Activated T-helper 1 cell treated with Interleukin-2 at 50 U/mL for 16 hours (primary cell): ENCODE measurements at places on chromosomes 4 and X.

GRCh38 chrX:50456712-50457484 is 13.7 kb downstream of the DGKK start:
- DNase-seq = no peak

- no peak for DNase-seq
Observed at GRCh38 chr4:42610941-42611340, 46.0 kb downstream of the ATP8A1 start.

DNA sequence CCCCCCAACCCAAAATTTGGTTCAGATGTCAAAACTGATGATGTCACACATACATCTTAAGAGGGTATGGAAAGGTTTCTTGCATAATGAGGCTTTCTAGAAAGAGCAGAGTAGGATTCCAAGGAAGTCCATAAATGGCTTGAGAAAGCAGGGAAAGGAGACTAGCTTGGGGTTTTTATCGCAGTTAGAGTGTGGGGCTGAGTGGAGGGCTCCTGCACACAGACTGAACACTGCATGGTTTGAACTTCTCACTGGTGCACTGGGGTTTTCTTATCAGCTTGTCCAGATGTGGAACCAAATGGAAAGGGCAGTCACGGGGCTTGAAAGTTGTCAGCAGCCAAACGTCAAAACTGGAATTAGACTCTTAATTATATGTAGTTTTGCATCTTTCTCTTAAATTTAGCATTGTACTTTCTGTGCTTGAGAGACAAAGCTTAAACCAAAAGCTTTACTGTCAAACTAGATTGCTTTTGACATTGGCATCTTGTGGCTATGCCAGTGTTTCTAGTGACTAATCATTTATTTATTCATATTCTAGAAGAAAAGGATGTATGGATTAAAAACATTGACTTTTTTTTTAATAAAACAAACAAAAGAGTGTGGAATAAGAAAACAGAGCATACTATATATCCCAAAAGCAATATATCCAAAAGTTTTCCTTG is 78.3 kb upstream of the STIM2 start:
- no peak for DNase-seq

DNA sequence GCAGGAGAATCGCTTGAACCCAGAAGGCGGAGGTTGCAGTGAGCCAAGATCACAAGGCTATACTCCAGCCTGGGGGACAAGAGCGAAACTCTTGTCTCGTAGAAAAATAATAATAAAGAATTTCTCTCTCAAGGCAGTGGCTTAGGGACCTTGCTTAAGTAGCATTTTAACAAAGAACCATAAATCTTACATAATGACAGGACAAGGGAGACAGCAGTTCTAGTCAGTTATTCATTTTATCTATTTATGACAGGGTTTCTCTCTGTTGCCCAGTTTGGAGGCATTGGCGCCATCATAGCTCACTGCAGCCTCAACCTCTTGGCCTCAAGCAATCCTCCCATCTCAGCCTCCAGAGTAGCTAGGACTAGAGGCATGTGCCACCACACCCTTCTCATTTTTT is 31.9 kb upstream of the NOCT start:
- no peak for DNase-seq

DNA sequence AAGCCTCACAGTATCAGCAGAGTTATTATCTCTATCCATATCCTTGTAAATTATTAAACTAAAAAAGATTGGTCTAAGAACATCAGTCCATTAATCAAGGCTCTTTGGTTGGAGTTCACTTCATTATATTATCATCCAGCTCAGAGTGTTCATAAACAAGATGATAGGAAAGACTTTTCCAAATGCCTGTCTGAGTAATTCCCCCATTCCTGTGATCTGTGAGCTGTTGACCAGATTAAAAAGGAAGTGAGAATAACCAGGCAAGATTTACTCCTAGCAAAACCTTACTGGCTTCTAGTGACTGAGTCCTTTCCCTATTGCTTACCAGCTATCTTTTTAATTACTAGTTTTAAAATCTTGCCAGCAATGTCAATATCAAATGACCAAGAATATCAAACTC is 14.9 kb downstream of the PKD2 start:
- no peak for DNase-seq

DNA sequence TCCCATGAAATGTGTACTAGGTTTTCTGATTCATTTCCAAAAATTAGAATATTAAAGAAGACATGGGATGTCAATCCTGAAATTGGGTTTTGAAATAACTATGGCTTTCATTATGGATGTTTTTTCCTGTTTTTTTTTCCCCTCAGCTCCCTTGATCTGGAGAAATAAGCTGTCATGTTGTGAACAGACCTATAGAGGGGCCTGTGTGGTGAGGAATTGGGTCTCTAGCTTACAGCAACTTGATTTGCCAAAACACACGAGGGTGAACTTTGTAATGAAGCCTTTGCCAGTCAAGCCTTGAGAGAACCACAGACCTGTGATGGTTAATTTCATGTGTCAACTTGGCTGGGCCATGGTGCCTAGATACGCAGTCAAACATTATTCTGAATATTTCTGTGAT is 2413.6 kb downstream of the PCDH7 start:
- DNase-seq = no peak

- no peak for DNase-seq
Observed at GRCh38 chr4:992297-993110, 700 bp downstream of the SLC26A1 start.

- no peak for DNase-seq
Observed at GRCh38 chr4:55904576-55904975, 44.2 kb upstream of the CEP135 start.

- no peak for DNase-seq
Observed at GRCh38 chr4:102599886-102600285, 98.7 kb downstream of the NFKB1 start.

GRCh38 chr4:182863501-182863900 is 53.7 kb downstream of the DCTD start:
- DNase-seq = no peak

DNA sequence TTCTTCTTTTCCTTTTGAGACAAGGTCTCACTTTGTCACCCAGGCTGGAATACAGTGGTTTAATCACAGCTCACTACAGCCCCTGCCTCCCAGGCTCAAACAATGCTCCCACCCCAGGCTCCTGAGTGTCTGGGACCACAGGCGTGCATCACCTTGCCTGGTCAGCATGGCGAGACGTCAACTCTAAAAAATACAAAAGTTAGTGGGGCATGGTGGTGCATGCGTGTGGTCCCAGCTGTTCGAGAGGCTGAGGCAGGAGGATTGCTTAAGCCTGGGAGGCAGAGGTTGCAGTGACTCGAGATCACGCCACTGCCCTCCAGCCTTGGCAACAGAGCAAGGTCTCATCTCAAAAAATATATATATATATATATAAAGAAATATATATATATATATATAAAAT is 242.4 kb downstream of the SHOX start:
- no peak for DNase-seq

DNA sequence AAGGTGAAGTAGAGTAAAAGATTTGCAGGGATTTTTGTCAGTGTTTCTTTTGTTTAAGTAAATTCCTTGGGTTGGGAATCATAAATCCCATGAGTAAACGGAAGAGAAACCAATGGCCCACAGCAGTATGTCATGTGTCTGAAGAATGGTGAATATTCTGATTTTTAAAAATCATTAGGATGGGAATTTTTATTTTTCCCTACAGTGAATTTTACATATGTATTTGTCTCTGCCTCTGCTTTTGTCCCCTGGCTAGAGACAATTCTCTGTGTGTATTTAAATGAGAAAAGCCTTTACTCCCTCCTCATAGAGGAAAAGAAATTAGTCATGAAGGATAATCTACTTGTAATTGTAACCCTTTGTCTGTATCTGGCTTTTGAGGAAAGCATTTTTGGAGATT is 152.1 kb downstream of the THOC2 start:
- DNase-seq = no peak

- no peak for DNase-seq
Observed at GRCh38 chrX:41045960-41046567, 39.2 kb upstream of the USP9X start.

DNA sequence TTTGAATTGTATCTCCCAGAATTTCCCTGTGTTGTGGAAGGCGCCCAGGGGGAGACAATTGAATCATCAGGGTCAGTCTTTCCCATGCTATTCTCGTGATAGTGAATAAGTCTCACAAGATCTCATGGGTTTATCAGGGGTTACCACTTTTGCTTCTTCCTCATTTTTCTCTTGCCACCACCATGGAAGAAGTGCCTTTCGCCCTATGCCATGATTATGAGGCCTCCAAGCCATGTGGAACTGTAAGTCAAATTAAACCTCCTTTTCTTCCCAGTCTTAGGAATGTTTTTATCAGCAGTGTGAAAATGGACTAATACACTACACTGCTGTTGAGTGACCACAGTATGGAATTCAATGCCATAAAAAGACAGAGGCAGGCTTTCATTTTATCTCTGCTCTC is 12.2 kb downstream of the CENPC start:
- DNase-seq = no peak

DNA sequence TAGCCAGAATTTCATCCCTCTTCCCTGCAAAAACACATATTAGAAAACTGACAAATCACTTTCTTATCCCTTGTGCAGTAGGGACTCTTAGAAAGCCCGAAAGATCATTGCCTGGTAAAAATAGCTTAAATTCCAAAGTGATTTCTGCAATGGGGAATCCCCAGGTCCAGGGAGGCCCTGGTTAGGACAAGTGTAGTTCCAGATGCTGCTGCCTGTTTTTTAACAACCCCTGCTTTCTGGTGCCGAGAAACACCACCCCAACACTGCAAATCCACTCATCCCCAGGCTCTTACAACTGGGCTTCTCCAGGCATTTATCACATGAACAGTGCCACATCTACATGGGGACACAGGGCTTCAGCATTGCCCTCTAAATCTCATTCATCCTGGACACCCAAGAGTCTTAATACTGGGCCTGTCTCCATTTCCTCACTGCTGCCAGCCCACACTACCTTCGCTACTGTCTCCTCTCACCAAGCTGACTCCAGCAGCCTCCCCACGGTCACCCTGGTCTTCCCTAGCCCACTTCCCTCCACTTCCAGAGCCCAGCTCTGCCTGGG is 112.2 kb upstream of the PSAPL1 start:
- DNase-seq = no peak

GRCh38 chr4:124540014-124540413 is 172.5 kb downstream of the ANKRD50 start:
- DNase-seq = no peak

GRCh38 chrX:39725928-39726619 is 371.7 kb downstream of the BCOR start:
- DNase-seq = no peak

DNA sequence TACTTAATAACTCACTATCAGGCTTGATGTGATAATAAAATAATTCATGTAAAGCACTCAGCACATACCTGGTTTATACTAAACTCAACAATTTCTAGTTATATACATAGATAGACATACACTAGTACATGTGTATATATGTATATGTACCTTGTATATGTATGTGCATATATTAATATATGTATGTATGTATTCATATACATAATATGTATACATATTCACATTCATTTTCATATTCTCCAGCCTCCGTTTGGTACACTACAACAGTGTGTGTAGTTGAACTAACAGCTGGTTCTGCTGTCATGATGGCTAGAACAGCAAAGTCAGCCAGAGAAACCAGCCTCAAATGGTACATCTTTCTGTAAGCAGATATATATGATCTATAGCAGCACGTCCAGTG is 670.1 kb downstream of the RPA4 start:
- DNase-seq = no peak

GRCh38 chr4:182823576-182823975 is 93.6 kb downstream of the DCTD start:
- DNase-seq = no peak

- no peak for DNase-seq
Observed at GRCh38 chr4:185322803-185323202, 72.9 kb downstream of the LRP2BP start.

GRCh38 chrX:37701588-37701987 is 16.0 kb downstream of the XK start:
- DNase-seq = no peak

DNA sequence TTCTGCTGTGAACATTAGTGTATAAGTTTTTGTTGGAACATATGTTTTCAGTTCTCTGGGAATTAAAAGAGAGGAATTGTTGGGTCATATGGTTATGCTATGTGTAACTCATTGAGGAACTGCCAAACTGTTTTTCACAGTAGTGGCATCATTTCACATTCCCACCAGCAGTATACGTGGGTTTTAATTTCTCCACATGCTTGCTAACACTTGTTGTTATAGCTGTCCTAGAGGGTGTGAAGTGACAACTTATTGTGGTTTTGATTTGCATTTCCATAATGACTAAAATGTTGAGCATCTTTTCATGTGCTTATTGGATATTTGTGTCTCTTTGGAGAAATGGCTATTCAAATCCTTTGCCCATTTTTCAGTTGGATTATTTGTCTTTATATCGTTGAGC is 13.7 kb downstream of the APELA start:
- no peak for DNase-seq

- no peak for DNase-seq
Observed at GRCh38 chr4:168933423-168933822, 76.6 kb downstream of the CBR4 start.

DNA sequence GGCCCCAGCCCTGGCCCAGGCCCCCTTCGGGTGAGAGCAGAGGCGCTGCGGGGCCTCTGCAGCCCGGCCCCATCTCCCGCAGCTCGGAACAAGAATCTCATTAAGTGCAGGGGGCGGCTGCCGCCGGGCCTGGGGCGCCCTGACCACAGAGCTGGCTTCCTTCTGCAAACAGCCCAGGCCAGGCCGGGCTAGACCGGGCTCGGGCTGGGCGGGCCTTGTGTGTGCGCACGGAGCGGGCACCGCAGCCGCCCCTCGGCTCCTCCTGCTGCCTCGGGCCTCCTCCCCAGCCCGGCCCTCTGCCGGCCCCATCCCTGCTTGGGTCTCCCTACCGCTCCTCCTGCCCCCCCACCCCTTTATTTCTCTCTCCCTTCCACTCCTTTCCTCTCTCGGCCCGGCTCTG is 83.3 kb downstream of the EFNB1 start:
- DNase-seq = no peak

GRCh38 chr4:105197777-105198176 is 51.1 kb downstream of the TET2 start:
- DNase-seq = no peak

DNA sequence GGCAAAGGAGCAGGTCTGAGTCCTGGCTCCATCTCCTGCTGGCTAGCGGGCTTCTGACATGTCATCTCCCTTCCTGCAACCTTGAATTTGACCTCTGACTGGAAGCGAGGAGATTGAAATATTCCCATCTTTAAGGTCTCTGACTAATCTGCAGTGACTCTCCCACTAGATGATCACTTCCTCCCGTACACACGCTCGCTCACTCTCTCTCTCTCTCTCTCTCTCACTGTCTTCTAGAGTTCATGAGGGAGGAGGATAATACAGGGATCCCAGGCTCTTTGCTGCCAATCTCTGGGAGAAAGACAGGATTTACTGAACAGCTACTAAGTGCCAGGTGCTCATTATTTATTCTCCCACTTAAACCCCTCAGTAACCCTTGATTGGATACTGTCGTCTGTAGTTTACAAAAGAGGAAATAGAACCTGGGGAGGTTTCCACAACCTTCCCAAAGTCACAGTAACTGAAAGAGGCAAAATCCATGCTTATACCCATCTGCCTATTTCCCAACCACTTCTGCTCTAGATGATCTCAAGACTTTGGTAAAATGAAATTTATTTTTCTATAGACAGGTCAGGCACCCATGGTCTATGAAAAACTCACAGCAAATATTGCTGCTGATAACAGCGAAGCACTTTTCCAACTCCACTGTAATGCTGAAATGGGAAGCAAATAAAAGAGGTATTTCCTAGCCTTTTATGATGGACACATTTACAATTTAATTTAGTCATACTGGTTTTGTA is 193.5 kb upstream of the C1QTNF7 start:
- DNase-seq = no peak
